Breast epithelium (tissue), 4 donors: ENCODE measurements at places on chromosomes 2 and 18.
A peak's percentile ranks its signal among the peaks of the same experiment; 100 is the strongest.

DNA sequence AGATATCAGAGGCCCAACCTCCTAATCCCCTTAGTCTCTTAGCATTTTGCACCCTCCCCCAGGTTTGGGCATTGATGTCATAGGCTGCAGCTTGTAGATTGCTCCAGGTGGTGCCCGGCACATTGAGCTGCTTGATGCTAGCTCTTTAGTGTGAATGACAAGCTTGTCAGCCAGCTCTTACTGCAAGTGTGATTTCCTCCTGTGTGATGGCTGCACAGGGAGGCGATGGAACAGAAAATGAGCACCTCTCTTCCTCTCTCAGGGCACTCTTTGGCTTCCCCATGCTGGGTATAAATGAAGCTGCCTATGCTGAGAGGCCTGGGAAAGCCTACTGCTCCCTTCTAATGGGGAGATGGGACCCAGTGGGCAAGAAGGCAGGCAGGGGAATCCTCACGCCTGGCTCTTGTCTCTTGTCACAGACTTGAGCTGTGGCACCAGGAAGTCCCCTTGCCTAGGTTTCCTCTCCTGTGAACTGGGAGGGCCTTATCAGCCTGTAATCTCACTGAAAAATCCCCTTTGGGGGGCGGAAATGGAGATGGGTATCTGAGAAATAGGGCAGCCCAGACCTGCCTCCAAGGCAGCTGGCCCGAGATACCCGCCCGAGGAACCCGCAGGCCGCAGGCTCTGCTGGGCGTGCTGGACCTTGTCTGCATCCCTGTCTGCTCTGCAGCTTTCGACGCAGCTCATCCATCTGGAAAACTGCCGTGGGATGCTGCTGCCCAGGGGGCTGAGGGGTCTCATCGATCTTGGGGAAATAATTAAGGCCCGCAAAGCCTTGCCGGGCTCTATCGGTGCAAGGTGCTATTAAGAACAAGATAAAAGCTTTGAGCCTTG, 163.5 kb upstream of the CXCR4 start:
- H3K4me3 ChIP-seq: no peak overlapping the region
- DNase-seq: no peak
- no peaks in the 10 kb centered on the region for H3K27me3 ChIP-seq
- H3K27ac ChIP-seq: no peak overlapping the region

- no peaks in the 10 kb centered on the region for H3K4me1 ChIP-seq
- no peak overlapping the region for H3K27ac ChIP-seq
- DNase-seq: peak; percentile 37
- no peaks in the 10 kb centered on the region for H3K36me3 ChIP-seq
Measured at GRCh38 chr2:71684226-71685072, 231.1 kb downstream of the DYSF start.

DNA sequence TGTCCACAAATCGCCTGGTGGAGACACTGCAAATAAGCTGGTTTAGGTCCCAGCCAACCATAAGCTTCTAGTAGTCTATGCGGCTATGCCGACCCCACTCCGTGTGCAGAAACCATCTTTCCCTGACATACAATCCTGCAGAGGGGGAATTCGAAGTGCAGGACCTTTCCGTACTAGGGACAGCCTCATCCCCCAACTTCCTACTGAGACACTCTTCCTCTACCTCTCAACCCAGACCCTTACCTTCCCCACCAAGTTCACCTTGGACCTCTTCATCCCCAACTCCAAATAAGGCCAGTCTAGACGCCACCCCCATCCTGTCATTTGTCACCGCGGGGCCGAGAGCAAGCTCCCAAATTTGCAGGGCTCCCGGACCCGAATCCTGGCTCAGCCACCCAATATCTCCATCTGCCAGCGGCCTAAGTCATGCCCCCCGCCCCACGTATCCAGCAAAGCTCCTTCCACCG, 496 bp downstream of the SUCLG1 start:
- H3K27me3 ChIP-seq: no peaks in the 10 kb centered on the region
- no peaks in the 10 kb centered on the region for H3K36me3 ChIP-seq
- peak; percentile 19 for DNase-seq
- H3K4me1 ChIP-seq: peaks cover 5% of the 10 kb centered on the region
- peak overlapping the region; percentile 93 for H3K4me3 ChIP-seq

GRCh38 chr2:9263428-9263827, 56.8 kb downstream of the ASAP2 start:
- no peaks in the 10 kb centered on the region for H3K27me3 ChIP-seq
- no peak for DNase-seq
- no peaks in the 10 kb centered on the region for H3K36me3 ChIP-seq
- H3K4me3 ChIP-seq: no peak overlapping the region

DNA sequence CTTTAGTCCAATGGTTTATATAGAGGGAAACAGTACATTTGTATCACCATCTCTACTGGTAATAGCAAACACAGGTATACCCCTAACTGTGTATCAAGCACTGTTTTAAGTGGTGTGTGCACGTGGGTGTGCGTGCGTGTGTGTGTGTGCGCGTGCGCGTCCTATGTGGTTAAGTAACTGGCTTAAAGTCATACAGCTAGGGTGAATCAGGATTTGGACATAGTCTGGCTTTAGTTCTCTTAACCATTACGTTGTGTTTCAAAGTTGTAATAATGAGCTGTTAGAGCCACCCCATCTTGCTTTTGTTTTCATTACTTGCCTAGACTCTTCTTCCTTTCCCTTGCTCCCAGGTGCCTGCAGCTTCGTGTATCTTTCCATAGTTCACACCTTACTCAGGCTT, 2.1 kb downstream of the HADHB start:
- H3K27ac ChIP-seq: peak overlapping the region; percentile 99
- H3K4me3 ChIP-seq: peak overlapping the region; percentile 68
- DNase-seq: no peak
- no peaks in the 10 kb centered on the region for H3K36me3 ChIP-seq
- no peaks in the 10 kb centered on the region for H3K27me3 ChIP-seq
- no peaks in the 10 kb centered on the region for H3K4me1 ChIP-seq

GRCh38 chr2:152415231-152415642, 80.3 kb downstream of the FMNL2 start:
- H3K36me3 ChIP-seq: no peaks in the 10 kb centered on the region
- DNase-seq: no peak
- H3K4me1 ChIP-seq: peaks cover 4% of the 10 kb centered on the region

- H3K4me1 ChIP-seq: no peaks in the 10 kb centered on the region
- H3K36me3 ChIP-seq: no peaks in the 10 kb centered on the region
- H3K27ac ChIP-seq: no peak overlapping the region
- H3K4me3 ChIP-seq: no peak overlapping the region
- H3K27me3 ChIP-seq: no peaks in the 10 kb centered on the region
Measured at GRCh38 chr2:159760326-159760725, 37.7 kb downstream of the CD302 start.

DNA sequence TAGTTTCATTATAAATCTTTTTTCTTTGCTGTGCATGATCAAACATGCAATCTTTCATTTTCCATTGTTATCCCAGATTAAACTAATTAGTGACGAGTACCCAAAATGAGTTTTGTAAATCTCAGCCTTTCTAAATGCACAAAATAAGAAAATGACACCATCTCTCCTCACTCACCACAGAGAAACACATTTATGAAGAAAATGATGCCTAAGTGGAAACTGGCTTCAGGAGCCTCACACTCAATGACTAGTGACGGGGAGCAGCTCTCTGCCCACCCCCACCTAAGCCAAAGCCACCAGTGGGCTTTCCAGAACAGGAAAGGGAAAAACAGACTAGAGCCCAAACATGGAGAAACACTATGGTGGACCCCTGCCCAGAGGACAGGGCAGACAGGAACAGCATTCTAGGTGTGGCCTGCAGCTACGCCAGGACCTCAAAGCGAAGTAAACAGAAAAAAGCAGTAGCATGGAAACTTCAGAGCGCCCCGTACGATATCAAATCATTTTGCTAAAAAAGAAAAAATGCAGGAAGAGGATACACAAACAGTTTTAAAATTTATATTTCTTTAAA, 113.5 kb downstream of the RBMS1 start:
- peaks cover 22% of the 10 kb centered on the region for H3K4me1 ChIP-seq
- DNase-seq: no peak
- H3K4me3 ChIP-seq: no peak overlapping the region

- peak overlapping the region; percentile 14 for H3K27ac ChIP-seq
- peak; percentile 18 for DNase-seq
- H3K4me3 ChIP-seq: no peak overlapping the region
- H3K36me3 ChIP-seq: no peaks in the 10 kb centered on the region
- H3K4me1 ChIP-seq: no peaks in the 10 kb centered on the region
Measured at GRCh38 chr2:162732946-162733698, 105.4 kb downstream of the KCNH7 start.

DNA sequence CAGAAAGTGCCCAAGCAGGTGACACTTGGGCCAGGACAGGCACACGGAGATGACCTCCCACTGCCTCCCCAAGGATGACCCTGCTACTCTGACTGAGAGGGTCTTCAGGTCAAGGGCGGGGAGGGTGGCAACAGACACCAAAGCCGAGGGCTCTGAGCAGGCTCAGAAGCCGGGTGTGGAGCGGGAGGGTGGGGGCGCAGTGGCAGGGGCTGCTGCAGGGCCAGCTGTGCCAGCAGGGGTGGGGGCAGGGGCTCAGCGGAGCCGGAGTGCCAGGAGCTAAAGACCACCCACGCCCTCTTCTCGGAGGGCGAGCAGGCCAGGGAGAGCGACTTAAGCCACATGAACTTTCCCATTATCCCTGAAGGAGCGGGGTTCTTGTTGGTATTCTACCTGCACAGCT, 93.3 kb upstream of the MBOAT2 start:
- no peaks in the 10 kb centered on the region for H3K27me3 ChIP-seq
- H3K27ac ChIP-seq: no peak overlapping the region
- no peak for DNase-seq

- DNase-seq: no peak
- H3K27ac ChIP-seq: no peak overlapping the region
- H3K27me3 ChIP-seq: no peaks in the 10 kb centered on the region
- H3K4me3 ChIP-seq: no peak overlapping the region
- no peaks in the 10 kb centered on the region for H3K4me1 ChIP-seq
- no peaks in the 10 kb centered on the region for H3K36me3 ChIP-seq
Measured at GRCh38 chr2:57182916-57183315, 863.7 kb upstream of the VRK2 start.
